ENCODE measurements at places on chromosomes 5 and 9. TPM values are rescaled to one million over a fixed set of nuclear protein-coding genes. Genes with fewer than 3 reads are reported as not detected.

MOB3B gene
- 3.7 TPM for total RNA-seq

PTCH1 gene
- 10.4 TPM for total RNA-seq

DOLPP1 gene
- 22.5 TPM for total RNA-seq

GRCh38 chr5:4804691-4805360 is 335.3 kb upstream of the ADAMTS16 start:
- no peak for DNase-seq
- no peaks in the 10 kb centered on the region for H3K27me3 ChIP-seq
- no peak overlapping the region for H3K27ac ChIP-seq
- H3K4me1 ChIP-seq: peaks cover 27% of the 10 kb centered on the region

- DNase-seq: no peak
- H3K4me1 ChIP-seq: peaks cover 18% of the 10 kb centered on the region
- no peak overlapping the region for H3K27ac ChIP-seq
- no peaks in the 10 kb centered on the region for H3K27me3 ChIP-seq
Observed at GRCh38 chr5:426392-426976, 16.5 kb upstream of the EXOC3 start.

DNA sequence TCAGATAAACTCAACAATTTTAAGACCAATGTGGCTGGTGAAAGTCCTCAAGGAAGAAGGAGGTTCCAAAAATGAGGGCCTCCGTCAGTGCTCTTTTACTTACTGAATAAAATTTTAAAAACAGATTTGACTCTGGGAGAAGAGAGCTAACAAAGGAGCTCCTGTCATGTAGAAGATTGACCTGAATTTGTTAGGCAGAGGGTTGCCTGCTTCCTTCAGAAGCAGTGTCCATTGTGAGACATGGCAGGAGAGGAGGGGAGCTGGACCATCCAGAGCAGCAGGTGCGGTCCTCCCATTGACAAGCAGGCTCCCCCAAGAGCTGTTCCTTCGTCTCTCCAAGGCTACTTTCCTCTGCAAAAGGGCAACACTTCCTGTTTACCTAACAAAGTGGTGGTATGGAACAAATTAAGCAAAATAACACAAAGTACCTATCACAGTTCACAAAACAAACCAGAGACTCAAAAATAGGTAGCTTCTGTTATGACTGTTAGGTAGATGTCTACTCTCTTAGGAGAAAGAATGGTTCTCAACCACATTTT is 238.1 kb downstream of the DENND1A start:
- H3K4me3 ChIP-seq: no peak overlapping the region
- H3K36me3 ChIP-seq: peaks cover 2% of the 10 kb centered on the region
- H3K4me1 ChIP-seq: peaks cover 10% of the 10 kb centered on the region
- DNase-seq: no peak
- no peak overlapping the region for H3K27ac ChIP-seq

Data from chondrocyte (in vitro differentiated cells).